ENCODE measurements at places on chromosomes 5 and 9.

DNA sequence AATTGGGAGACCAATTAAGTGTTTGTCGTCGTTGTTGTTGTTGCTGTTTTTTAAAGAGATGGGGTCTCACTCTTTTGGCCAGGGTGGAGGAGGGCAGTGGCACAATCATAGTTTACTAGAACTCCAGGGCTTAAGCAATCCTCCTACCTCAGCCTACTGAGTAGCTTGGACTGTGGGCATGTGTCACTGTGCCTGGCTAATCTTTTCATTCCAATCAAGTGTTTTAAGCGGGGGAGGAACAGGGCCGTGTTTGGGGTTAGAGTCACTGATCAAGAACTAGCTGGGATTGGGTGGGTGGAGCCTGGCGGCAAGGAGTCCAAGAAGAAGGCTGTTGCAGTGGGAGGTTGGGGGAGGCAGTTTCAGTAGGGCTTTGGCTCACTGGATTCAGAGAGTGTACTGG, 13.8 kb downstream of the SNX30 start:
- DNase-seq, result no peak

DNA sequence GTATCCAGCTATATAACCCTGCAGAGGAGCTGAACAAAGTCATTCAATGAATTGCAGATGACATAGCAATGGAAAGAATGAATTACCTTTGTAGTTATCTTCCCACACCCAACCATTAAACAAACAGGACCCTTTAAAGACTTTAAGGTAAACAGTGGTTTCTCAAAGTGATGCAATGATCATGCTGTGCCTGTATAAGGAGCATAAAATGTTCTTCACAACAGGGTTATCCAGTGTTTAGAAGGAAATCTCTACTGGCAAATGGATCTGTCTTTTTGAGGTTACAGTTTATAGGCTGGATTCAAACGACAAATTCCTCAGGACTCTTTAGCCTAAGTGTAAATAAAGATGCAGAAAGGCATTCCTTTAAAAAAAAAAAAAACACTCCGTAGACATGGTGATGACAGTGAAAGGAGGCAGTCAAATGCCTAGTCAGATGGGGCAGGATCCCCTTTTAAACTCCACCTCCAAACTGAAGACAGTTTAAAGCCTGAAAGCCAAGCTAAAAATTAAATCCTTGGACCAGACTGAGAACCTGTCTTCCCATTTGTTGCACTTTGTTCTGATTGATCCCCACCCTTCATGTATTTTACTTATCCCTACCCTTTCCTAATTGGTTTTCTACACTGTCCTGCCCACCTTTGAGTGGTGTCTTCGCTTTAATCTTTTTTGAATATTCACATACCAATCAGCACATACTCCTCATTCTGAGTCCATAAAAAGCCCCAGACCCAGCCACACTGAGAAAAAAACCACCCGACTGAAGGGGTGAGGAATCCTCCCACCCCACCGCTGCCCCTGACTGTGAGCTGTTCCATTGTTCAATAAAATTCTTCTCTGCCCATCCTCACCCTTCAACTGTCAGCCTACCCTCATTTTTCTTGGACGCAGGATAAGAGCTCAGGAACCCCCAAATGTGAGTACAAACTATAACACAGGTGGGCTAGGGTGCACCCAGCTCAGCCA, 761.3 kb upstream of the DMAC1 start:
- DNase-seq, result no peak

- DNase-seq, result no peak
Measured at GRCh38 chr5:141403387-141403786, 809 bp downstream of the PCDHGA9 start.

GRCh38 chr9:116152390-116152789, 1.2 kb upstream of the PAPPA start:
- peak; percentile 71 for DNase-seq

GRCh38 chr5:14759744-14760547, 95.4 kb downstream of the OTULIN start:
- DNase-seq, result no peak

DNA sequence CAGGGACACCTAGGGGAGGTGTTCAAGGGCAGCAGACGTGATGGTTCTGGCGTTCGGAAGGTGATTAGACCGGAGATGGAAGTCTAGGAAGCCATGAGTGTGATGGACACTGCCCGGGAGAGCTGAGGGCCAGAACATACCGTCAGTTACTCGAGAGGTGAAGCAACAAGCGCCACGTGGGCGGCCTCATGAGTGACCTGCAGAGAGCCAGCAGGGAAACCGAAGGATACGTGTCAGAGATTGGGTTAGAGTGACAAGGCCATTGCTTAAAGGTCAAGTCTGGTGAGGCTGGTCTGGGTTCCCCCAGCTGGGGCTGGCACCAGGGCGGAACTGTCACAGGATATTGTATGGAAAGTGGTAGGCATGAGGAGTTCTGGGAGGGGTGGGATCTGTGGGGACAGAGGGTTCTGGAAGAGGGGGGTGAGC, 60.0 kb downstream of the C9orf50 start:
- no peak for DNase-seq

DNA sequence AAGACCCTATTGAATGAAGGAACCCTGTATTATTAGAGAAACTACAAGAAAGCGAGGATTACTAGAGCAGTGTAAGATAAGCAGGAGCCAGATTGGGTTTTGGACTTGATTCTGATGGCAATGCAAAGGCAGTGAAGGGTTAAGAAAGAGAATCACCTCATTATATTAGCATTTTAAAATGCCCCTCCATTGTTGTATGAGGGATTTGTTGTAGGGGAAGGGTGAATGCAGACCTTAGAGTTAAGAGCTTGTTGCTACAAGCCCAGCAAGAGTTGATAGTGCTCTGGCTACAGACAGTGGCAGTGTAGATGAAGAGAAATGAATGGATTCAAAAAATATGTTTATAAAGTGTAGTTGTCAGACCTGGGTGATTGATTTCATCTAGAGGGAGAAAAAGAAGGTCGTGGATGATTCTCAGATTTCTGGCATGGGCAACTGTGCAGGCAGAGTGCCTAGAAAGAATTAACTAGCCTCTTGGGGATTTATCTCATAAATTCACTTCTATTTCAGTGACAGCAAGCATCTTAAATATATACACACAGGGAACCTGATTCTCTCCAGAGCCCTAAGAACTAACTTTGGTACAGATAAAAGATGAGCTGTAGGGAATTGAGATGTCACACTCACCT, 344.8 kb downstream of the ARRDC3 start:
- DNase-seq, result no peak

DNA sequence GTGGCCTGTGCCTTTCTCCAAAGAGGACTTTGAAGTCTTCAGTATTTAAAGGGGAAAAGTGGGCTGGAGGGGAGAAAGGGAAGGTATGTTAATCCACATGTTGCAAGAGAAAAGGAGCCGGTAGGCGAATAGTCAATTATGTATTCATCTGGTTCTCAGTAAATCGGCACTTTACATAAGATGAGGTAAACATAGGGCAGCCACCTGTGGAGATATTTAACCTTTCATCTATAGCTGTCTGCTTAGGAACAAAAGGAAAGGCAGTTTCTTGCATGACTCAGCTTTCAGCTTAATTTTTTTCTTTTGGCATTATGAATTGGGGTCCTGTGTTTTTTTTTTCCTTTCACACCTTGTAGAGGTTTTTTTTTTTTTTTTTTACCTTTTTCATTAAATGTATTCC, 42.2 kb downstream of the FGD3 start:
- DNase-seq, result no peak
